ENCODE measurements at places on chromosomes 1 and 21.

DNA sequence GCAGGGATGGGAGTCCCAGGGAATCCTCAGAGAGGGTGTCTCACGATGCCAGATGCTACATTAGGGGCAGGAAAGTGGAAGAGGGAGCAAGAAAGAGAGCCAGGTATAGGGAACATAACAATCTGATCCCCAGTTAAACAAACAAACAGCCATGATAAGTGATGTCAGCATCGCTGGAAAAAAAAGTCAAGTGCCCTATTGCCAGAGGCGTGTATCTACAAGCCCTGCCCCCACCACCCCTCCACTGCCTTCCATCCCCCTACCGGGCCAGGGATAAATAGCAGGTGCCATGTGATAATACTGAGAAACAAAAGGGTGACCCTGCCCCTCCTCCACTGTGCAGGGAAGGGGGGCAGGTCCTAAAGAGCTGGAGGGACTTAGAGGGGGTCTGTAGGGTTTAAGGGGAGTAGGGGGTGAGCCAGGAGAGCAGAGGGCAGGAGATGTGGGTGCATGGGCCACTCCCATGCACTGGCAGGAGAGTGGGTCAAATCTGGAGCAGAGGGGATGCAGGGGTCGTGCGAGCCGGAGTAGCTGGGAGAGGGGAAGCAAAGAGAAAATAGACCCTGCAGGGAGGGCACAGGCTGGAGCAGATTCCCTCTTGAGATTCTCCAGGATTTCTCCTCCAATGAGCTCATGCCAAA lies 3.4 kb downstream of the SLC26A9 start:
- DNase-seq: no peak

DNA sequence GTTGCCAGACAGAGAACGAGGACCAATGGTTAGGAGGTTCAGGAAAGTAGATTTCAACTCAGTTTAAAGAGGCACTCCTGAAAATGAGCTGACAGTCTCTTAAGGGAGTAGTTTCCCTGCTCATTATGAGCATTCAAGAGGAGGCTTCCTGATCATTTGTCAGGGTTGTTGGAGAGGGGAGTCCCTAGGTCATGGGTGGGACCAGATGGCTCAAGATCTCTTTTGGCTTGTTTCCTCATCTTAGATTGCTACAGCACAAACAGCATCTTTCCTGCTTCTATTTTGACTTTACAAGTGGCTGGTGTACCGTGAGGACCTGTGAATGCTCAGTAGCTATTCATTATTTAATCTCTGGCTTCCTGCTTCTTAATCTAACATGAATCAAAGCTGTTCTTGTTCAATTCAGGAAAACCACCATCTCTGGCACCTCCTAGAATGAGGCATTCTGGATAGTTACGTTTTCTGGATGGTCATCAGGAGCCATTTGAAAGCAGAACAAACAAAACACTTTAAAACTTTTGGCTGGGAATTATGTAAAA lies 47.6 kb downstream of the PEX14 start:
- DNase-seq: no peak

GRCh38 chr1:41500781-41501518 lies 16.5 kb upstream of the EDN2 start:
- no peak for DNase-seq

GRCh38 chr1:94281361-94282142 lies 44.2 kb upstream of the ARHGAP29 start:
- no peak for DNase-seq

DNA sequence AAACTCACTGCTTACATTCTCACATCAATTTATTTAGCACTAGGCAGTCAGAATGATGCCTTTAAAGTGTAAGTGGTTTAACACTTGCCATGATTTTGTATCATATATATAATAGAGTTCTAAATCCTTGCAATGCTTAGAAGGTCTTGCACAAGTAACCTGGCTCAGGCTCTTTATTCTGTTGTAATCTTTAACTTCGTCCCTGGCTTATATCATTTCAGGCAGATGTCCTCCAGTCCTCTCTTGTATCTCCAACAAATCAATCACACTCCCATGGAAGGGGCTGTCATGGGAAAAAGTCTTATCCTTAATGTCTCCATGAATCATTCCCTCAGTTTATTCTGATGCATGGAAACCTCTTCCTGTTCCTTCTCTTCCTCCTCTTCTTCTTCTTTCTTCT lies 841.6 kb upstream of the B3GALT2 start:
- DNase-seq: no peak

- DNase-seq: no peak
Observed at GRCh38 chr1:87980494-87980893, 651.8 kb downstream of the LMO4 start.

GRCh38 chr1:27868556-27868931 lies 3.8 kb upstream of the THEMIS2 start:
- no peak for DNase-seq

DNA sequence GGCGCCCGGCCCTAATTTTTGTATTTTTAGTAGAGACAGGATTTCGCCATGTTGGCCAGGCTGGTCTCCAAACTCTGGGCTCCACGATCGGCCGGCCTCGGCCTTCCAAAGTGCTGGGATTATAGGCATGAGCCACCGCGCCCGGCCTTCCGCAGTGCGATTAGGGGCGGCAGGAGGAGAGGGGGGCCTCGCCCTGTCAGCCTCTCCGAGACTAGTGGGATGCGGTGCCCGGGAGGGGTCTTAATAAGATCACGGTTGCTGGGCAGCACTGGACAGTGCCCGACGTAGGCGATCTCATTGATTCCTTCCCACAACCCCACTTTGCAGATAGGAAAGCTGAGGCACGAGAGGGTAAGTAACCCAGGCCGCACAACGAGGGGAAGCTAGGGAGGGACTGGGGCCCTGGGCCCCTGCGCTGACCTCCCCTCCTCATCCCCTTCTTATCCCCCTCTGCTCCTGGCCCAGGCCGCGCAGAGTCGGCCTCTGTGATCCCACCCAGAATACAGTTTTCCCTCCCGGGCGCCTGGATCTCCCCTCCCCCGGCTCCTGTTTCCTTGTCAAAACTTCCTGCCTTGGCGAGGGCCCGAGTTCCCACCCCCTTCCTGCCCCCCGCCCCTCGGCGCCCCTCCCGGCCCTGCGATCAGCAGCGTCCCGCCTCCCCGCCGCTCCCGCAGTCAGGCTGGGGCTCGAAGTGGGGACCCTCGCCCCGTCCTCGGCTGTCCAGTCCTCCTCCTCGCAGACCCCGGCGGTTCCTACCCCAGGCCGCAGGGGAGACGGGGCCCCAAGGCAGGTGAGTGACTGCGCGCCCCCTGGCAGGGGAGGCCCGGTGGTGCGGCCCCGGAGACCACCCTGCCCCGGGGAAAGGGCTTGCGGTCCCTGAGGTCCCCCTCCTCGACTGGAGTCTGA lies at the start of gene PEAR1:
Gene PEAR1 (plus strand): TSS at position 671 of the 906 bp plus-strand sequence. CDS start 10,209 bp downstream, outside the sequence.
- no peak for DNase-seq

DNA sequence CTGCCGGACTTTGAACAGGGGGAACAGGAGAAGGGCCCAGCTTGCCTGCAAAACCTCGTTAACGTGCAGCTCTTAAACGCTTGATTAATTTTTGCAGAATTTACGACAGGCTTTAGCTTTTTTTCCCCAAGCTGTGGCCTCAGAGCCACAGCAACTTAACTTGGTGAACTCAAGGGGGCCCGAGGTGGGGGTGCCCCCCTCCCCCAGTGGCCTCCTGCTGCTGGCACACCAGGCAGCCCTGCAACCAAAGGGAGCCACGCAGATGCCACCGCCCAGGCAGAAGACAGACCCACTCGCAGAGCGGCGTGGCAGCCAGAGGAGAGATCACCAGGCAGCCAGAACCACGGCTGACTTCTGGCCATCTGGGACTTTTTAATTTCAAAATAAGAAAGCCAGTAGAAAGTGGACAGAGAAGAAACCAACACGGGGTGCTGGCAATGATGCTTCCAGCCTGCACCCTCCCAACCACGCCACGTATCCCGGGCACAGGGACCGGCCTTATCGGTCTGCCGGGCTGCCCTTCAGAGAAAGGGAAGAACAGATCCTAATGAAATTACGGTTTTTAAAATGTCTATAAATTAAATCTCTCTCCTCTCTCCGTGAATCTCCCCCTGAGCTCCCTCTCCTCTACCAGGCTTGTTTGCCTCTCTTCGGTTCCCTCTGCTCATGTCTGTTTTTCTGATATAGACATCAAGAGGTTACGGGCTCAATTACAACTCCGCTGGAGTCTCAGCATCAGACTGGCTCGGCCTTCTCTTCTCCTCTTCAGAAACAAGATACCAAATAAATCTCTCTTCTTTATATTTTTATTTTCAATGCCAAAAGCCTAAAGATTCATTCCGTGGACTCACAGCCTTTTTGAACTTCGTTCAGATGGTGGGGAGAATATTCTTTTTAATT lies 6.4 kb downstream of the CASZ1 start:
- DNase-seq: no peak

DNA sequence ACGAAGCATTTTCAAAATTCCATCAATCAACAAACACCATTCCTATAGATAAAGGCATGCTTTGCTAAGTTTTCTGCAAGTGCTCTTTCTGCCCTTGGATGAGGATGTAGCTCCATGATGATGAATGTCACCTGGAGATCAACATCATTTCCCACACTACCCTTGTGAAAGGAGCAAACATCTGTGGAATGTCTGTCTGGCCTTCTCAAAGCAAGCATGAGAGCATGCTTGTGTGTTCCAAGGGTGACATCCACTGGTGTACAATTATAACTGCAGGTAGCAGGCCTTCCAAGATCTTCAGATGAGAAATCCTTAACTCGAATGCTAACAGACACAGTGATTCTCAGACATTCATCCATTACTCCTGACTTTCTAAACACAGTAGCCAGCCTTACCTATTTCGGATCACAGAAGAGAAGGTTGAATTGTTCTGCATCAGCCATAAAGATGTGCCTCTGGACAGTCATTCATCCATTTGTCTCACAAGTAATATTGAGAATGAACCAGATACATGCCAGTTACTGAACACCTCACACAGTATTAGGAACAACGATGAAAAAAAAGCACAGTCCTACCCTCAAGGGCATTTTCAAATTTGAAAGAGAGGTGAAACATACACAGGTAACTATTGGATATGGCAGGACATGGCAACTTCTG lies 162.4 kb downstream of the TPR start:
- DNase-seq: no peak

GRCh38 chr1:116203181-116203723 lies 92.1 kb downstream of the MAB21L3 start:
- no peak for DNase-seq

DNA sequence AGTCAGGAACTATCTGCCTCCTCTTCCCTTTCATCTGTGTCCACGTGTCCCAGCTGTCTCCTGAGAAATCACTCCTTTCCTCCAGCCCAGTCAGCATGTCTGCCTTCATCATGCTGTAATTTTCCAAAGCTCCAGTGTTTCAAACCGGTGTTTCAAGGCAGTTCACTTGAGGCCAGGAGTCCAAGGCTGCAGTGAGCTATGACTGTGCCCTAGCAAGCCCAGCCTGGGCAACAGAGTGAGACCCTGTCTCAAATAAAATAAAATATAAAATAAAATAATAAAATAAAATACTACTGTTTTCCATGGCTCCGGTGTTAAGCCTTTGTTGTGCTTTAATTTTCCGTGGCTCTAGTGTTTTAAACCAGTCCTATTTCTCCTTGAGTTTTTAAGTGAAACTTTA lies 7.9 kb upstream of the SELENON start:
- no peak for DNase-seq

GRCh38 chr1:63732666-63733065 lies 41.2 kb upstream of the ROR1 start:
- no peak for DNase-seq

- no peak for DNase-seq
Observed at GRCh38 chr1:11720525-11720924, 15.4 kb upstream of the AGTRAP start.

GRCh38 chr1:117059334-117059677 lies 820 bp upstream of the TTF2 start:
- DNase-seq: peak; percentile 38

DNA sequence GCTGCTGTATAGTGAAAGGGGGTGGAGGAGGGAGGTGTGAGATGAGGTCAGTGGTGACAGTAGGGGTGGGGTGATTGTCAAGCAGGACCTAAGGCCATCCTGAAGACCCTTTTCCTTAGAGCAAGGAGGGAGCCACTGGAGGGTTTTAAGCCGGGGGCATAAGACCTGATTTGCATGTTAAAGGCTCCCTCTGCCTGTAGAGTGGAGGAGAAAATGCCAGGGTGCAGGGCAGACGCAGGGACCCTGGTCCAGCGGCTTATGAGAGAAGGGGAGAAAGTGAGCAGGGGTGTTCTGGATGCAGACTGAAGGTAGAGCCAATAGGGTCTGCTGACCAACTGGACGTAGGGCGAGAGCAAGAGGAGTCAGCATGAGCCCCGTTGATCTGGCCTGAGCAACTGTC lies 154.1 kb downstream of the TRABD2B start:
- DNase-seq: no peak

DNA sequence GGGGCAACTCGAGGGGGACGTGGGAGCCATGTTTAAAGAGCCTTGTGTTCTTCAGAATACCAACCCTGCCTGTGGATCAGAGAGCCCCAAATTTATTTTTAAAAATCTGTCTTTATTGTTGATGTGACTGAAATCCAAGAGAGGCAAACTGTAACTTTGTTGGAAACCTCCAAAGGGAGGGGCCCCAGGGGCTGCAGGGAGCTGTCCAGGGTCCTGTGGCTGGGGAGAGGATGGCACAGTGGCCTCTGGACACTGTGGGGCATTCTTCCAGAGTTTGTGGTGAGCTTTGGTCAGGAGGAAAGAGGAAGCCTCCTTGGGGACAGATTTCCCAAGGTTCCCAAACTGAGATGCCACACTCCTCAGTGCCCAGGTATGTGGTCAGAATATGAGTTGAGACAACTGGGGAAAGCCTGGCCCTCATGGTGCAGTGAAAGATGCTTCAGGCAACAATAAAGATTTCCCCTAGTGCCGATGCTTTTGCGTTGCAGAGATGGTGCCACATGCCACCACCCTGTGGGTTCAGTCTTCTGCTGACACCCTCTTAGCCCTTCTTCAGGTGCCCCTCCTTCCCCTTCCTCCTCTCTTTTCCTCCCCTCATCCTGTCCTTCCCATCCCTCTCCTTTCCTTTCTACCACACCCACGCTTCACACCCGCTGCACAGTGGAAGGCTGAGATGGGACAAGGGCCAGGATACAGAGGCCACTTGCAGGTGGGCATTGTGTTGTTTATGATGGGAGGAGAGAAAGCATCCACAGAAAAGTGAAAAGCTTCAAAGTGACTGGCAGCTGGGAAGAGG lies 122.1 kb downstream of the UCK2 start:
- no peak for DNase-seq

DNA sequence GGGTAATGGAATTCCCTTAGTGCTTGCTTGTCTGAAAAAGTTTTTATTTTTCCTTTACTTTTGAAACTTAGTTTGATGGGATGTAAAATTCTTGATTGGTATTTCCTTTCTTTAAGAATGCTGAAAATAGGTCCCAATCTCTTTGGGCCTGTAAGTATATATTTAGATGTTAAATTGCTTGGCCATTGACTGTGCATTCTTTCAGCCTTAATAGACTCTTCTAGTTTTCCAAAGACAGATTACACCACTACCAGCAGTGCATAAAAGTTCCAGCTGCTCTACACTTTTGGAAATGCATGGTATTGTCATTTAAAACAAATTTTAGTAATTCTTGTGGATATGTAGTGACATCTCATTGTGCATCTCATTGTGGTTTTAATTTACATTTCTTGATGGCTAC lies 464.8 kb upstream of the USP24 start:
- no peak for DNase-seq

GRCh38 chr1:167650269-167651160 lies 20.5 kb downstream of the RCSD1 start:
- no peak for DNase-seq
